ENCODE measurements at places on chromosomes 5 and 9.

- DNase-seq = no peak
These were observed 314.1 kb upstream of the PTGER4 start for GRCh38 chr5:40365342-40366330.

DNA sequence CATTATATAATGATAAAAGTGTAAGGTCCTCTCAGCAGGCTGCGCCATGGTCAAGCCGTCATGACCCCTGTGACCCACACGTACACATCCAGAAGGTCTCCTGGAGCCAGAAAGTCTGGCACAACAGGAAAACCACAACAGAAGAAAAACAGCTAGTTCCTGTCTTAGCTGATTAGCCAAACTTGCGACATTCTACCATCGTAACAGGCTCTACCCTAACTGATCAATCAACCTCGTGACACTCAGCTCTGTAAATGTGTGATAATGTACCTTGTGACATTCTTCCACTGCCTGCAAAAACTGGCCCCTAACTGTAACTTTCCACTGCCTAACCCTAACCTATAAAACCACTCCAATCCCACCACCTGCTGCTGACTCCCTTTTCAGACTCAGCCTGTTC is 316.4 kb upstream of the TUSC1 start:
- no peak for DNase-seq

- no peak for DNase-seq
These were observed 16.6 kb downstream of the POU5F2 start for GRCh38 chr5:93724791-93725190.

- peak; percentile 46 for DNase-seq
These were observed 26.2 kb downstream of the NIPAL4 start for GRCh38 chr5:157486221-157486681.

- DNase-seq = no peak
These were observed 9.7 kb upstream of the C9orf152 start for GRCh38 chr9:110217656-110218099.

DNA sequence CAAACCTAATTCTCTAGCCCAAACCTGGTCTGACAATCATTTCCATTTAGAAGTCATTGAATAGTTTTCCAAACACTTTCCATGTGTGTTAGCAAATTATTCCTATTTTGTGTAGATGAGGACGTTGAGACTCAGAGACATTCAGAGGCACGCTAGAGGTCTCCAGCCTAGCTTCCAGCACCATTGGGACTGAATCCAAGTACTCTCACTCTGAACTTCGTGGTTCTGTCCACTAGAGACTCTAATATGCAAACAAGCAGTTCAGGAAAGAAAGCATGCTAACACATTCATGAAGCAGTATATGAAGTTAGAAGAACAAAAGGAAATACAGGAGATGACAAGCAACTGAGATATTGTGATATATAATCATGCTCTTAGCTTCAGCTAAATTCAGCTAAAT is 354.8 kb downstream of the NTRK2 start:
- no peak for DNase-seq

GRCh38 chr9:131282688-131283422 is 6.5 kb upstream of the FAM78A start:
- peak; percentile 42 for DNase-seq

GRCh38 chr5:167311340-167311739 is 980.1 kb upstream of the WWC1 start:
- DNase-seq = no peak
